ENCODE measurements at places on chromosomes 6 and 20.

DNA sequence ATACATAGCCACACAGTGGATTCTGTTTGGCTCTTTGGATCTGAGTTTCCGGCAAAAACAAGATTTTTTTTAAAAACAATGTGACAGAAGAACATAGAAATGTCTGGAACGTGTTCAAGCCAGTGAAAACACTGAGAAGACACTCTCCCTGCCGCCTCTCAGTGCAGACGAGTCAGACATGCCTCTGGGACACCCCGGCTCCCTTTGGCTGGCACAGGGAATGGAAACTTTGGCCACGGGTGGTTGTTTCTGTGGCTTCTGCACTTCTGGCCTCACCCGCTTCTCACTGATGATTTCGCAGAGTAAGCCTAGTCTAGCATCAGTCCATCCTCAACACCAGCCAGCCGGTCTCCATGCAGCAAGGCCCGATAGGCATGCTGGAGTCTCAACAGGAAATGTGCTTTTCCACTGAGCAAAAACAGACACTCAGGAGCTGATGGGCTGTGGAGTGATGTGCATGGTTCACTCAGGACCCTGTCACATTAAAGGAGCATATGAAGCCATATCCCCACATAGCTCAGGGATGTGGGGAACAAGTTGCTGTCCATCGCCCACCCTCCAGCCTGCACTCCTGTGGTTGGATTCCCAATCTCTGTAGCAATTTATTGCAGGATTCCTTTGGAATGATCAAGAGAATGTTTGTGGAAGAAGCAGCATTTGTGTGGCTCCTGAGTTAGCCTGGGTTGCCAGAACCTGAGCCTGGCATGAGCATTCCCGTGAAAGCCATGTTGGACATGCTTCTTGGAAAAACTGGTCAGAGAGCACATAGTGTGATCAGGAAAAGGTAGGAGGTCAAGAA, 262.0 kb upstream of the RIN2 start:
- no peak for ATAC-seq

- no peak for ATAC-seq
These were observed 157.7 kb downstream of the RNASET2 start for GRCh38 chr6:166798652-166799051.

- peak; percentile 19 for ATAC-seq
These were observed 659 bp downstream of the TAF4 start for GRCh38 chr20:62064770-62065673.

GRCh38 chr6:16413399-16413798, 175.0 kb downstream of the GMPR start:
- ATAC-seq = no peak

DNA sequence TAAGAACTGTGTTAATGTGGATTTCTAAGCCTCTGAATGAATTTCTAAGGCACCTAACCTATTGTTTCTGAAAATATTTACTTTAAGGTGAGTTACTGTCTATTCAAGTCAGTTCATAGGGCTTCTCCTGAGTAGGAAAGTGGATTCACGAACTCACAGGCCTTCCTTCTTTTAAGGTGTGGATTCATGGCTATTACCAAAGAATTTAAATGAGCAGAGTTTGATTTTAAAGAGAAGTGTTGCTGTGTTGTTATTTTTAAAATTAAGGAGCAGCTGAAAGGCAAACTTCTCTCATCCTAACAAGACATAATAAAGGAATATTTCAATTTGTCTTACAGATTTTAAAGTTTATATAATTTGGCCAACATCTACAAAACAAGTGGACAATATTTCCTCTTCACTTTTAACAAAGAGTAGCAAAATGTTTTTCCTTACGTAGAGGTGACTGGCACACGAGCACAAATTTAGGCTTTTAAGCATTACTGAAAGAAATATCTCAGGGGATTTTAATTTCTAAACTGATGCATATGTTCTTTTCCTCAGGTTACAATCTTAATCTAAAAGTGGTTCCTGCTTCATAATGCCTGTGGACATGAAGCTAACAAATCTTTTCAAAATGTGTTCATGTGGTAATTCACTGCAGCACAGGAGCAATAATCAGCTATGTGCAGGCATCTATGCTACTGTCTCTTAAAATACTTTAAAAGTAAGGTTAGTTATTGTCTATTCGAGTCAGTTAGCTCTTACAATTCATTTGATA, 602 bp upstream of the TSPYL4 start:
- no peak for ATAC-seq

- no peak for ATAC-seq
These were observed 18.7 kb downstream of the CRISP1 start for GRCh38 chr6:49847673-49848072.

GRCh38 chr20:12057778-12058177, 140.1 kb downstream of the BTBD3 start:
- no peak for ATAC-seq

GRCh38 chr20:53622247-53623133, 28.9 kb upstream of the ZNF217 start:
- ATAC-seq = no peak

DNA sequence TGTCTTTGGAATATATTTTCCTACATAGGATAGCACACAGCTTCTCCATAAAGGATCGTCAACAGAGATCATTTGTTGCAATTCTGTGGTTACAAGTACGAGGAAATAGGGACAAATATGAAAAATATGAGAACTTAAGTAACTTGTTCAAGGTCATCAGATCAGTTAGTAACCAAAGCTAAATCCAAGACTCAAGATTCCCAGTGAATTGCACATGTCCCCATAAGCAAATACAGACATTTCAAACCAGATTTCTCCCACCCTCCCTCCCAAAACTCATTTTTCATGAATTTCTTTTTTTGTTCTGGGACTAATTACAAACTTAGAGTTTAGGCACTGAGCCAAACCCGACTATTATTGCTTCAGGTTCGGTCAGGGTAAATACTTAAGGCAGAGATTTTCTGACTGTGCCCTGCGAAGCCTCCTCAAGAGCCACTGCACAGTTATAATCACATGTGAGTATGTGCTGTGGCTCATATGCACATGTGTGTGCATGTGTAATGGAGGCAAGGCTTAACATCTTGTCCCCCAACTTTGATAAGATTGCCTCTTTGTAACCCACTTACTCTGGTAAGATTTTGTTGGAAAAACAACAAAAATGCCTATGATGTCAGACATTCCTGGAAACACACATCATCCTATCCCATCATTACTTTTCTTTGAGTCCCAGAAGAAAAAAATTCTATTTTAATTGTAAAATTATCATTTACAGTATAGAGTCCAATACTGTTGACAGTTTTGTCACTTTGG, 216.2 kb downstream of the CD83 start:
- ATAC-seq = no peak

- peak; percentile 80 for ATAC-seq
These were observed 106.8 kb upstream of the SIRPG start for GRCh38 chr20:1764136-1765033.

DNA sequence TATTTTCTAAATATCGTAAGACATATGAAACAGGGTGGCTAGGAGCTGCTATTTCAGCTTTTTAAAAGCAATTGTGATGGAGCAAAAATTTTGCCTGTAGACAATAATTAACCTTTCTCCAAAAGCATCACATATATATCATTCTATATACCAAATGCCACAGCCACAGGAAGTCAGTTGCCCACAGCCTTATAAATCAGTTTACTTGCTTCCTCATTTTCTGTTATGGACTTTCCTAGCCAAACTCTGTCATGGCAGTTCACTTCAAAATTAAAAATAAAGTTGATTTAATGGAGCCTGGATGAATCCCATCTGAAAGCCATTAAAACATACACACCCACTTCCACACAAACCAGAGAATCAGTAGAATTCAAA, 93.4 kb upstream of the NHSL1 start:
- no peak for ATAC-seq

- no peak for ATAC-seq
These were observed 37.4 kb downstream of the PRKN start for GRCh38 chr6:162690158-162690557.

- ATAC-seq = peak; percentile 48
These were observed 1675.8 kb downstream of the HACE1 start for GRCh38 chr6:103183831-103184411.

All from gastroesophageal sphincter (tissue), 4 donors.